ENCODE measurements at places on chromosomes 2 and 18.
A peak's percentile ranks its signal among the peaks of the same experiment; 100 is the strongest.

GRCh38 chr18:39365836-39366485 lies 1800.4 kb upstream of the CELF4 start:
- DNase-seq, result no peak

DNA sequence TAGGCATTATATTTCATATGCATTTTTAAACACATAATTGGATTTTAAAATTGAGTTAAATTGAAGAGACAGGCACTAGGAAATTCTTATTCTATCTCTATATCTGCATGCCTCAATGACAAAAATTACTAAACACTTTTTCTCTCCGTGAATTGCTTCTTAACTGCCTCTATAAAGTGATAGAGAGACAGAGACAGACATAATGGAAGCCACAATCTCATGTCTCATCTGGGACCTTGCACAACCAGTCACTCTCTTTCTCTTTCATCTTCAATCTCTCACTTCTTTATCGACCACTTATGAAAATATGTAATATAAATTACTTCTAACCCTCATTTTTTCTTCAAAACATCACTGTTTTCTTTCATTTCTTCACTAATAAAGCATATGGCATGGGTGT lies 238.9 kb upstream of the ZNF804A start:
- DNase-seq, result no peak

GRCh38 chr18:32439802-32440201 lies 30.9 kb downstream of the GAREM1 start:
- no peak for DNase-seq

DNA sequence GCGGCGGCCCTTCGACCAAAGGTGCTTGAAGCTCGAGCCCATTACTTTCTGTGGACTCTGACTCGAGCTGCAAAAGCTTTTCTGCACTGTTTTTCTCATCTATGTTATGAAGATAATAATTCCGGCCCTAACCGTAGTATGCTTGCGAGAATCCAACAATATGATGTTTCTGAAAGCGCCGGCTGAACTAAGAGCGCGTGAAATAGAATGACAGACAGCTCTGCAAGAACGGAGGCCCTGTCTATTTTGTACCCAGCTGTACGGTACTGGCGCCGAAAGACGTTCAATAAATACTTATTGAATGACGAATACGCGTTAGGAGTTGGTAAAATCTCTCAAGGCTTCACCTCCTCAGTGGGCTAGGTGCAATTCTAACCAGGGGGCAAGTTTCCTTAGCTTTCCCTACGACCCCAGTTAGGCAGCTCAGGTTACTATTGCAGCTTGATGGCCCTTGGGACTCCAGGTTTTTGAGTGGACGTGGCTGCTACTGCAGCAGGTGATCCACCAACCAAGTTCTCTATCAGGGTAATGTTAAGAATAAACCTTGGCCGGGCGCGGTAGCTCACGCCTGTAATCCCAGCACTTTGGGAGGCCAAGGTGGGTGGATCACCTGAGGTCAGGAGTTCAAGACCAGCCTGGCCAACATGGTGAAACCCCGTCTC lies 570 bp downstream of the SCRN3 start:
- no peak for DNase-seq

DNA sequence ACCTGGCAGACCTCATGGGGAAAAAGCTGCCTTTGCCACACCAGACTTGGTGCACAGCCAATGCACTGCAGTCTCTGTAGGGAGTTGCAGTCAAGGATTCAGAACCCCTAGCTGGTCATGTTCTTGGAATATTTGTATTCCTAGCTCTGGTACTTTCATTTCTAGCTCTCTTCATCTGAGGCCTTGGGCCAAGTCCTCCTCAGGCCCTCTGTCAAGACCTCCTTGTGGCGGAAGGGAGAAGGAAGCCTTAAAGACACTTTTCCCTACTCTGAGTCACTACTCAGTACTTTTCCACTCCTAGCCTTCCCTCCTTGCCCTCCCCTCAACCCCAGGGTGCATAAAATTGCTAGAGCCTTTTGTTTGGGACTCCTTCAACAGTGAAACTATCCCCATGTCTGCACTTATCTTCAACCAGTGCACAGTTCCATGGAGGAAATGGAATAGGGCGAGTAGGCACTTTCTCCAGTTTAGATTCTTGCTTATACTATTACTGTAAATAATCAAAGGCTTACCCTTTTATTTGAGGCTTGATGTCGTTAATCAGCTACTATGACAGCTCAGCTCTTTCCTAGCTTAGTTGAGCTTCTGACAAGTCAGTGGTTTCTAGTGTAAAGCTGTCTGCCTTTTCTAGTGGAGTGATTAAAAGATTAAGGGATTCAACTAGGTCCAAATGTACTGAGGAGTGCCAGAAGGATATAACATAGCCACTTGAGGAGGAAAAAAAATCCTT lies 15.8 kb downstream of the M1AP start:
- no peak for DNase-seq

DNA sequence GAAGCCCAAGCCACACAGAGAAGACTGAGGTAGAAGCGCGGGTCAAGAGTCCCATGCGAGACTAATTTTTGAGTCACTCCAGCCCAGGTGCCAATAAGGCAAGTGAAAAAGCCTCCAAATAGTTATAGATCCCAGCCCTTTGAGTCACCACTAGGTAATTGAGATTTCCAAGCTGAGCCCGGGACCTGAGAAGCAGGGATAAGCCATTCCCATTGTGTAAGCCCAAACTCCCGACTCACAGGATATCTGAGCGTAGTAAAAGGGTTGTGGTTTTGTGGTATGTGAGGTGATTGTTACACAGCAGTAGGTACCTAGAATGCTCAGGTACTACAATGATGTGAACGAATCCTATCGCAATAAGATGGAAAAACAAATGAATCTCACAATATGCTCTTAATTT lies 560.7 kb downstream of the DSC3 start:
- DNase-seq, result no peak

- DNase-seq, result no peak
Observed at GRCh38 chr2:142973822-142974207, 96.4 kb downstream of the KYNU start.

DNA sequence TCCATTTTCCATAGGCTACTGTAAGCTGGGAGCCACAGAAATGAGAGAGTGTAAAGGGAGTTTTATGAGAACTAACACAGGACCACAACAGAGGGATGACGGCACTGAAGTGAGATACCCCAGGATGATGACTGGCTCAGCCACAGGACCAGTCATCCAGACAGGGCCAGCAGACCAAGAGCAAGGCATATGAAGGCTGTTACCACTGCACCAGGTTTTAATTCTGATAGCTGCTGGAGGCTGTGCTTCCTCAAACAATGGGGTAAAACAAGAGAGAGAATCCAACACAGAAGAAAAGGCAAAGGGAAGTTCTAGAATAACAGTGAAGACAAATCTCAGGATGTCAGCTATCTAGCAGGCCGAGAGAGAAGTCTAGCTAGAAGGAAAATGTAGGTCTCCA lies 94.9 kb downstream of the BCL2 start:
- peak; percentile 41 for DNase-seq

GRCh38 chr2:29481313-29481712 lies 366.1 kb downstream of the CLIP4 start:
- DNase-seq, result no peak

DNA sequence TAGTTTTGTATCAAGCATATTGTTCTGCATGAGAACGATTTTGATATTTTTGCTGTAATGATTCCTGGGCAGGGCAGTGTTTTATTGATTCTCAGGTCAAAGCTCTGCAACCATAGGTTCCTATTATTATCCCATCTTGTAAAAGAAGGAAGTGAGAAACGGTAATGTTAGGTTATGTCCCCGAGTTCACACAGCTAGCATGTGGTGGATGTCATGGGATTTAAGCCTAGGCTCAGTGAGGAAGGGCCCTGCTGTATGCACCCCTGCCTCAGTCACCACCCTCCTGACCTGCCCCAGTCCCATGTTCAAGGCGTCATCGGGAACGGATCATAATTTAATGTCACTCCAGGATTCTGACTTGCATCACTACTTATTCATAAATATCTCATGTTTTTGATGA lies 10.7 kb downstream of the ACP1 start:
- no peak for DNase-seq
